Naive thymus-derived CD8-positive, alpha-beta T cell (primary cell): ENCODE measurements at places on chromosomes 1 and 21.

GRCh38 chr1:170932236-170932635 lies 3.1 kb upstream of the MROH9 start:
- no peak for DNase-seq

GRCh38 chr1:98766255-98766654 lies 104.7 kb downstream of the SNX7 start:
- no peak for DNase-seq

DNA sequence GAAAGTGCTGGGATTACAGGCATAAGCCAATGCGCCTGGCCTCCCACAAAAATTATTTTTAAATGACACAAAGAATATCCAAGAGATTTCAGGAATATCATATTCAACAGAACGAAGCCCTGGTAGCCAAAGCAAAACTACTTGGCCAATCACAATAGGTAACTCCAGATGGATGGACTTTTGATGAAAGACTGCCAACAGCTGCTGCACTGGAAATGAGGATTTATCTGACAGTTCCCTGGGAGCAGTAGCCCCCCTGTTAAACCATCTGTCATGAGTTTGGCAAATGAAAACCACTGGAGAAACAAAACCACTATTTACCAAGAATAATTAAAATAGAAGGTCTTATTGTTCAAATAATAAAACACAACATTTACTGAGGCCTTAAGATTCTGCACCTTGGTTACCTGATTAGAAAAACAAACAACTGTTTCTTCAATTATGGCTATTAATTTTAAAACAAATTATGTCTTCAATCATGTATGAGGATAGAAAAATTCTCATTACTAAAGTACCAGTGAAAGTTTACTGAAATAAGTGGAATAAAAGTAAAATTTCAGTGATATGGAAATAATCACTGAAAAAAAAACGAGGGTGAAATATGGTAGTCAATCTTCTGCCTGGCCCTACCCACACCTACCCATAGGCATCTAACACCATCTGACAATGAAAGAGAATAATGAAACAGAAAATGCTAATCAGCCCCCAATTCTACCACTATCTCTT lies 34.3 kb upstream of the PSMG1 start:
- no peak for DNase-seq

DNA sequence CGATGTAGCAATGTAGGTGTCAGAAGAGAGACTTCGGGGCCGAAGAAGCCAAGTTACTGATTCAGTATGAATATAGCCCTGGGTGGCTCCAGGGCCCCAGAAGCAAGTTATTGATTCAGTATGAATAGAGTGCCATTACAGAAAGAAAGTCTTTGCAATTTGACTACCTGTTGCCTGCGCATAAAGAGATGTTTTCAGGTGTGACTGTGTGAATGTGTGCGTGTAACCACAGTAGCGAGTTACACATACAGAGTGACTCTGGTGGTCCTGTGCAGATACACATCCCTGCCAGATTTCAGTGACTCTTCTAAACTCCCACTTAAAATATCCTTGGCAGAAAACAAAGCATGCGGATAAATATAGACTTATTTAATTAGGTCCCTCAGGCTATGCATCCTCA lies 142.7 kb upstream of the CD34 start:
- DNase-seq = no peak

DNA sequence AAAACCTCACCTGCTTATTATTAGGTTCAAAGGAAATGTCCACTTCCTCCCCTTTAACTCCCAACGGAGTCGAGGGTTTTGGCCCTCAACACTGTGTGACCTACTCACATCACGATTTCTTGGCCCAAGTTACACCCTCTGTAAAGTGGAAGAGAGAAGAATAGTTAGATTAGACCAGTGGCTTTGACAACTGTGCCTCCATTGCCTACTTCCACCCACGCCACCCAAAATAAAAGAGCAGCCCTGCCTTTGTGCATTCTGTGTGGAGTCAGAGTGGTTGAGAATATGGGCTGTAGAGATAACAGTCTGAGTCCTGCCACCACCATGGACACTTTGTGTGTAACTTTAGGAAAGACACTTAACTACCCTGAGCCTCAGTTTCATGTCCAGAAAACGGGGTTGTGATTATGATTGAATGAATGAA lies 4.1 kb upstream of the HDGF start:
- no peak for DNase-seq

GRCh38 chr1:220819467-220820026 lies 32.8 kb downstream of the MTARC1 start:
- no peak for DNase-seq

- no peak for DNase-seq
These were observed 227.2 kb downstream of the SLC45A1 start for GRCh38 chr1:8545078-8545477.

- DNase-seq = peak; percentile 17
These were observed 1.0 kb downstream of the ZNF687 start for GRCh38 chr1:151282883-151283725.

DNA sequence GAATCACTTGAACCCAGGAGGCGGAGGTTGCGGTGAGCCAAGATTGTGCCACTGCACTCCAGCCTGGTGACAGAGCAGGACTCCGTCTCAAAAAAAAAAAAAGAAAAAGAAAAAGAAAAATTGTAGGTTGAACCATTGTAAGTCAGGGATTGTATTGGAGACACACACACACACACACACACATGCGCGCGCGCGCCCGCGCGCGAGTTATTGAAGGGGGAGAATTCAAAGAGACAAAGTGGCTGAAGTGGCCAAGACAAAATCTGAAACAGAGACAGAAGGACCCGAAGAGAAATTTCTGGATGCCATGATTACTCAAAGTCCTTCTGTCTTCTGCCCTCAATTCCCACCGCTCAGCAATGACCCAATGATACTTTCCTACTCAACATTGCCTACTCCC lies 3.7 kb upstream of the KLHDC9 start:
- DNase-seq = no peak
